IPS DF 6.9 (cell line): ENCODE measurements at places on chromosomes 2 and 18.

DNA sequence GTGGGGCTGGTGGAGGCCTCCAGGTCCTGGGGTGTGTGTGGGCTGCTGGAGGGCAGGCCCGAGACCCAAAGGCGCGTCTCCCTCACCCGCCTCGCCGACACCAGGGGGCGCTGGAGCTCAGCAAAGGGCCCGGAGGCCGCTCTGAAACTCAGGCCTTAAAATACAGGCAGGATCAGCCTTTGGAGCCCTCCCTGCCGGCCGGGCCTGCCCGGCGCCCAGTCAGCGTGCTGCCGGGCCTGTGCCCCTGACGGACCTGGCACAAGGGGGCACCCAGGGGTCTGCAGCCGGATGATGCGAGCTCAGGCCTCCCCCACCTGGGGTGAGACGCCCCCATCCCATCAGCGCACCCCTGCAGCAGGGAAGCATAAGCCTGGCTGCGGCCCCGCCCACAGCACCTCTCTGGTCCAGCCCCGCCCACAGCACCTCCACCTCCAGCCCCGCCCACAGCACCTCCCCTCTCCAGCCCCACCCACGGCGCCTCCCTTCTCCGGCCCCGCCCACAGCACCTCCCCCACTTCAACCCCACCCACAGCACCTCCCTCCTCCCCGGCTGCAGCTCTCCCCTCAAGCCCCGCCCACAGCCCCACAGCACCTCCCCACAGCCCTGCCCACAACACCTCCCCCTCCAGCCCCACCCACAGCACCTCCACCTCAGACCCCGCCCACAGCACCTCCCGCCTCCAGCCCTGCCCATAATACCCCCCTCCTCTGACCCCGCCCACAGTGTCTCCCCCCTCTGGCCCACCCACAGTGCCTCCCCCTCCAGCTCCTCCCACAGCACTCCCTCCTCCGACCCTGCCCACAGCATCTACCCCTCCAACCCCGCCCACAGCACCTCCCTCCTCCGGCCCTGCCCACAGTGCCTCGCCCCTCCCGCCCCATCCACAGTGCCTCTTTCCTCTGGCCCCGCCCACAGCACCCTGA lies 92.8 kb upstream of the OTOS start:
- DNase-seq, result peak; percentile 78

DNA sequence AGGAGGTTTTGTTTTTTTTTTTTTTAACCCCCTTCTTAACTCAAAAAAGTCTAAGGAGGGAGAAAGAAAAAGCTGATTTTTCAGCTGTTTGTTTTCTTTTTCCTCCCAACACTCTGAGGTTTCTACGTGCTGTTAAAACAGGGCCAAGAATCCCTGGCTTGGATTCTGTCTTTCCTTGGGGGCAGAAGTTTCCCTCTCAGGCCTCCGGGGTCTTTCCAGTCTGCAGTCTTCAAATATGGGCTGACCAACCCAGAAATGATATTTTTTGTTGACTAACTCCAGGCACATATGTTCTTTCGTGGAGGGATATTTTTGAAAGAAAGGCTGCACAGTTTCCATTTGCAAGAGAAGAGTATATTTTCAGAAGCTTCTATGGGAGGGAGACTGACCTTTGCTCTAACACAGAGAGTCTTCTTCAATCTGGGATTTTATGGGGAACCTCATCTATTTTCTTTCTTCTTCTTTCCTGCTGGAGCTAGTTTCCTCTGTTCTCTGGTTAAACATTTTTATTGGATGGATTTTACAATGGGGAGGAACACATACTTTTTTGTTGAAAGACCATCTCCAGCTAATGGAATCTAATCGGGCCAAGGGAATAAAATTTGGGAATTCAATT lies 93.3 kb upstream of the SPRED2 start:
- no peak for DNase-seq

GRCh38 chr2:113124984-113125855 lies 2.2 kb upstream of the IL1RN start:
- no peak for DNase-seq

- no peak for DNase-seq
Measured at GRCh38 chr2:38017836-38018235, 58.1 kb downstream of the CYP1B1 start.

DNA sequence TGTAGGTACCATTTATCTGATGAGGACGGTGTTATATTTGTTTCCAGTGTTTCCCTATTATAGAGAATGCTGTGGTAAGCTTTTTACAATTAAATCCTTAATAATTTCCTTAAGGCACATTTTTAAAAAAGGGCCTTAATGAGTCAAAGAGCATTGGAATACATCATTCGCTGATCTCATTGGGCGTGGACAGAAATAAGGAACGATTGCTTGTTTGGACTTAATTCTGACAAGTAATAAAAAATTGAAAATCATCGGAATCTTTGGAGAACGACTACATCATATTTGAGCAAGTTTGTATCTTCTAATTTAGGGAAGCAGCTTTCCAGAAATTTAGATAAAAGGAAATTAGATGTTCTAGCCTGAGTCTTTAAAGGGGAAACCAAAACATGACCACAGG lies 11.3 kb downstream of the AGPS start:
- DNase-seq, result no peak
